ENCODE measurements at places on chromosomes 12 and 14.

DNA sequence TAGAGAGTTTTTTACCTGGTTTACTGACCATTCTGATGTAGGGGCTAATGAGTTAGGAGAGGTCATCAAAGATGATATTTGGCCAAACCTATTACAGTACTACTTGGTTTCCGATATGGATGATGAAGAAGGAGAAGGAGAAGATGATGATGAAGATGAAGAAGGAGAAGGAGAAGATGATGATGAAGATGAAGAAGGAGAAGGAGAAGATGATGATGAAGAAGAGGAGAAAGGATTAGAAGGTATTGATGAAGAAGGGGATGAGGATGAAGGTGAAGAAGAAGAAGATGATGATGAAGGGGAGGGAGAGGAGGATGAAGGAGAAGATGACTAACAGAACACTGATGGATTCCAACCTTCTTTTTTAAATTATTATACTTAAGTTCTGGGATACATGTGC lies 196.6 kb downstream of the TMX1 start:
- no peak for DNase-seq

- DNase-seq, result no peak
Observed at GRCh38 chr14:91219517-91220389, 24.8 kb downstream of the GPR68 start.

DNA sequence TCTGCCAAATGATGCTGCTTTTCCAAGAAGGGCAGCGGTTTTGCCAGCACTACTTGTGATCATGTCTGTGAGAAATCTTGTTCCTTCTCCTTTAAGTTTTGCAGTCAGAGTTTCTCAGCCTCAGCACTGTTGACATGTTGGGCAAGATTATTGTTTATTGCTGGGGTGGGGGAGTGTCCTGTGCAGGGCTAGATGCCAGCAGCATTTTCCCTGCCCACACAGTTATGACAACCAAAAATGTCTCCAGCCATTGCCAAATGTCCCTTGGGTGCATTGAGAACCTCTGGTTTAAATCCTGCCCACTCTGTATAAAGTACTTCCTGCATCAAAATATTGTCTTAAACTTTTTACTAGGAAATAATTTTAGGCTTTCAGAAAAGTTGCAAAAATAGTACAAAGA lies 20.0 kb downstream of the TMEM132C start:
- no peak for DNase-seq

- DNase-seq, result no peak
Observed at GRCh38 chr12:41946106-41946505, 198.6 kb downstream of the GXYLT1 start.

DNA sequence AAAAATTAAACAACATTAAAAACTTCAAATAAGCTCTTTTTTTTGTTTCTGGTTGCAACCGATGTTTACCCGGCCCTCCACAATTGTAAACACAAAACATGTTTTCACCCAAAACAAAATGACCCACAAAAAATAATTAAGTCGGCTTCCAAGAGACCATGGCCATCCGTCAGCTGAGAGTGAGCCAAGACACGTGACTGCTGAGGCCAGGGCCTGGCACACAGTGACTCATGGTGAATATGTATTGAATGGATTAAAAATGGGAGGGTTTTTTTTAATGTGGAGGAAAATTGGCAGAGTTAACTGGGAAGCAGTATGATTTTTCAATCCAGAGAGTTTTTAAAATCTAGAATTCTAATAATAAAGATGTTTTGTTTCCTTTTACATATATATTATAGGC lies 13.8 kb upstream of the CPNE8 start:
- no peak for DNase-seq

DNA sequence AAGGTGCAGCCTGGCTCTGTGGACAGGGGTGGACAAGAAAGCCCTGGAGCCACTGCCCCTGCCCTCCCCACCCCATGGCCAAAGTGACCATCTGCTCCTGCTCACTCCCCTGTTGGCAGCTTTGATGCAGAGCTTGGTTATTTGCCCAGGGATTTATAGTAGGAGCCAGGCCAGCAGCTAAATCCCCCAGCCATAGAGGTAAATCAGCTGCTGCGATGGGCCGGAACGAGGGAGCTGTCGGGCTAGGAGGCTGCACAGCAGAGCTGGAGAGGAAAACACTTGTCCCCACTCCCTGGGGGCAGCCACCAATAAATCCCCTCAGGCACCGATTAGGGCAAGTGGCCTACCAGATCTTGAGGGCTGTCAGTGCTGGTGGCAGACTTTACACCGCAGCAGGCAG lies 26.0 kb downstream of the SMUG1 start:
- DNase-seq, result no peak

DNA sequence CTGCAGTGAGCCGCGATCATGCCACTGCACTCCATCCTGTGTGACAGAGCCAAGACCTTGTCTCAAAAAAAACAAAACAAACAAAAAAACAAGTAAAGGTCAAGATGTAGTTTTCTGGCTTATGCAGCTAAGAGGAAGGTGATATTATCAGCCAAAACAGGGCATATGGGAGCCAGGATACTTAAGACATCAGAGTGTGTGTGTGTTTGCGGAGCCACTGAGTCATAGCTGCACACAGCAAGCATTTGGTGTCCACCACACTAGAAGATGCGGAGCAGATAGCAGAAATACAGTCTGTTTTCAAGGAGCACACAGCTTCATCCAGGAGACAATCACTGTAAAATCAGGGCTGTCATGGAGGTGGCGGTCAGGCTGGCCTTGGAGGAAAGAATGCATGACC lies 72.6 kb upstream of the REP15 start:
- DNase-seq, result no peak

GRCh38 chr12:18837505-18837904 lies 99.6 kb downstream of the CAPZA3 start:
- no peak for DNase-seq

DNA sequence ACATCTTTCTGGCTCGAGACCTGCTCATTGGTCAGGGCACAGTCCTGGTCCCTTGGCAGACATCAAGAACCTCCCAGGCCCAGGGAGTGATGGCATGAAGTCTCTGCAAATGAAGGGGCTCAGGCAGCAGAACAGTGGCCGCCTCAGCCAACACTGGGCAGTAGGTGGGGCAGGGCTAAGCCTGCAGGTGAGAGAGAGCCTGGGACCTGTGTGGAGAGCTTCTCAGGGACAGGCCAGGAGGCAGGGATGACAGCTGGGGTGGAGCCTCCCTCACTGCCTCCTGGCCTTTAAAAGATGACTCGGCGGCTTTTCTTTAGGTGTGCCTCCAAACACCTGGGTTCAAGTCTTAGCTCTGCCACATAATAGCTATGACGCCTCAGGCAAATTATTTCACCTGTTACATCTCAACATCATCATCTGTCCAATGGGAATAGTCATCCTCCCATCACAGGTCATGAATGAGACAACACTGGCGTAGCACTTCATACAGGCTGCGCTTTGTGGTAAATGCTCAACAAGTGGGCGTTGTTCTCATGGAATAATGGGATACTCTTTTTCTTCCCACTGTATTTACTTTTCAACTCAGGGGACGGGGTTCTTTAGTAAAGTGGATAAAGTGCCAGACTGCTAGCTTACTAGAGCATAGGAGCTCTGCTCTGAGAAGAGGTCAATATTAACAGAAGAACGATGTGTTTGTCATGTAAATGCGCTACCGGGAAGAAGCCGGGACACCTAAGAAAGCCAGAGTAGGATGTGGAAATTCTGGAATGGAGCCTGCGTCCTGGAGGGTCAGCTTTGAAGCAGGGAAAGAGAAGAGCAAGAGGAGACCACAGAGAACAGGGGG lies 277.4 kb downstream of the FOXN3 start:
- no peak for DNase-seq

DNA sequence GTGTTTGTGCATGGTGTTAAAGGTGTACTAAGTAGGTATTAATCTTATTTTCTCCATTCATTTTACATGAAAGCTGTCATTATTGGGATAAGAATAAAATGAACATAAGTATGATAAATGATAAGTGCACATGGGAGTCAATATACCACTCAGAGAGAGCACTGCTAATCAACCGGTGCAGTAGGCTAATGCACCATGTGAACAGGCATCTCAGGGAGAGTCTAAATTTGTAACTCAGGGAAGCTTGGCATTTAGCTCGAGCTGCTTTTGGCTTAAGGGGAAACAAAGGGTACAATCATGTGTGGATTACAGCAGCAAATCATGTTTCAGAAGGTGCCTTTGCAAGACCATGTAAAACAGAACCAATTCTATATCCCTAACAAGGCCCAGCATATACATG lies 127.4 kb downstream of the MGST1 start:
- no peak for DNase-seq

DNA sequence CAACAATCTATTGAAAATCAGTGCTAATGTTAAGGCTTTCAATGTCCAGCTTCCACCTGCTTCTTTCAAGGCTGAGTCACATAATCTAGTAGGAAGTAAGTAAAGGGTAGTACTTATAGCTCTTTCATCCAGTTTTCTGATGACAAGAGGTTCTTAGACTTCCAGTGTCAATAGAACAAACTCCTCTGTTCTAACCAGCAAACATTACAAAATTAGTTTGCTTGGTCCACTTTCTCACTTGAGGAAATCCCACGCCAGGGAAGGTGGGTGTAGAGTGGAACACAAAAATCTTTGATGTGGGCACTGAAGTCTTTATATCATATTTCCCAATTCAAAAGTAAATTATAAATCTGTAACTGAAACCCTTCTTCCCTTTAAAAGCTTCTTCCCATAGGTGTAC lies 2.6 kb downstream of the NPC2 start:
- no peak for DNase-seq

DNA sequence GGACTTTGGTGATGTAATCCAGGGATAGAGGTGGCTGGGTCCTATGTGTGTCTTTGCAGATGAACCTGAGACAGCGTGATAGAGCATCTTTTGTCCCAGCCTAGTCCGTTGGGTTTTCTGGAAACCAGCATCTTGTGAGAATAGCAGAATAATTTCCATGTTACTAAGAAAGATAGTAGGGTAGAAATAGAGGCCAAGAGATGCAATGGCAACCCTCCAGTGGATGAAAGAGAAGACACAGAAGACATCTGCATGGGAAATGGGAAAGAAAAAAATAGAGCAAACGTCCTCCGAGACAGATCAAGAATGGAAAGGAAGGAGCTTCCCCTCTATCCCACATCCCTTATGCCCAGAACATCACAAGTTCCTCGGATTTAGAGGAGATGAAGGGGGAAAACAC lies 409.3 kb upstream of the TMEM132C start:
- DNase-seq, result no peak

DNA sequence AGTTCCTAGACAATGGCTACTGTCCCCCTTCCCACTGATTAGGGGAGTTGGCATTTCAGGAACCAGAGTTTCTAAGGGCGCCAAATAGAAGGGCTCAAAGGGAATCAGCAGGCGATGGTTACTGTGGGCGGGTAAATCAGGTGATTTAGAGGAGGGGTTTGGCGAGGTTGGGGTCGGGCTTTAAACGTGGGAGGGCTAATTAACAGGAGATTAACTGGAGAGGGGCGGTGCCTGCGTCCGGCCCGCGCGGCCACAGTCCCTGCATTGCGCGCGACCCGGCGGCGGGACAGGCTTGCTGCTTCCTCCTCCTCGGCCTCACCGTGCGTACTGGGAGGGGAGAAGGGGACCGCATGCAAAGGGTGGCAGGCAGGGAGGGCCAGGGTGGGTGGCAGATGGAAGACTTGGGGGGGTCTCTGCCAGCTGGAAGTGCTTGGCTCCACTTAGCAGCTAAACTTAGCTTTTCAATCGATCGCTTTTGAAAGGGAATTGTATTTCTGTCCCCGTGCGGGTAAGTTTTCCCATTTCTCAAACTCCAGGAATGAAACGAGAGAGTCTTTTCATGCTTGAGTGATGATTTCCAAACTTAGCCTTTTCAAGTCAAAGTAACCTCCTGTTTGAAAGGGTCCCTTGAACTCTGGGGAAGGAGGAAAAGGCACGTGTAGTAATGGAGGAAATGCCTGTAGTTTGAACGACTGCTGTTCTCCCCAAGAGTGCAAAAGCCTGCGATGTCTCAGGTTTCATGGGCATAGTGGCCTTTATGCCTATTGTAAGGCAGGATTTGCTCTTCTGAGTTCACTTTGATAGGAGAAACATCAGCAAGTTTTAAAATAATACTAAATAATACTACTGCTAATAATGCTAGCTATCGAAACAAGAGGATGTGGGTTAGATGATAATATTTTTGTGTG lies at the start of gene MGST1:
MGST1 (plus strand) TSS at position 255 of the 908 bp plus-strand sequence. CDS start 6,608 bp downstream, outside the sequence.
- no peak for DNase-seq

- DNase-seq, result no peak
Observed at GRCh38 chr12:122421187-122421820, 1.2 kb downstream of the CLIP1 start.

- DNase-seq, result no peak
Observed at GRCh38 chr14:103022002-103022684, 35.2 kb downstream of the CDC42BPB start.

- no peak for DNase-seq
Observed at GRCh38 chr14:100015251-100015655, 50.0 kb upstream of the EVL start.

- DNase-seq, result no peak
Observed at GRCh38 chr14:34640826-34641225, 10.9 kb upstream of the SNX6 start.

DNA sequence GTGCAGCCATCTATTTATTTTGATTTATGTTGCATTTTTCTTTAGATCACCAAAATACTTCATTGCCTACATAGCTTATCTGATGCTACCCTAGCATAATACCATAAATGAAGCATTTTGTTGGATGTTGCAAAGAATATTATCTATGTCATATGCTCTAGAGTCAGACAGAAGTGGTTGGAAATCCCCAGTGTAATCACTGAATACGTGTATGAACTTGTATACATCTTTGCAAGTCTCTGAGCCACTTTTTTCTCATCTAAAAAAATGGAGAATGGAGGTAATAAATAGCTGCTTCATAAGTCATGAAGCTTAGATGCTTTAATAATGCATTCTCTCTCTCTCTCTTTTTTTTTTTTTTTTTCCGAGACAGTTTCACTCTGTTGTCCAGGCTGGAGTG lies 18.5 kb downstream of the EVL start:
- no peak for DNase-seq

- no peak for DNase-seq
Observed at GRCh38 chr12:56775638-56776037, 12.5 kb downstream of the HSD17B6 start.

GRCh38 chr14:53126731-53127130 lies 26.4 kb downstream of the DDHD1 start:
- no peak for DNase-seq

- no peak for DNase-seq
Observed at GRCh38 chr12:130494736-130495135, 157.0 kb downstream of the PIWIL1 start.

DNA sequence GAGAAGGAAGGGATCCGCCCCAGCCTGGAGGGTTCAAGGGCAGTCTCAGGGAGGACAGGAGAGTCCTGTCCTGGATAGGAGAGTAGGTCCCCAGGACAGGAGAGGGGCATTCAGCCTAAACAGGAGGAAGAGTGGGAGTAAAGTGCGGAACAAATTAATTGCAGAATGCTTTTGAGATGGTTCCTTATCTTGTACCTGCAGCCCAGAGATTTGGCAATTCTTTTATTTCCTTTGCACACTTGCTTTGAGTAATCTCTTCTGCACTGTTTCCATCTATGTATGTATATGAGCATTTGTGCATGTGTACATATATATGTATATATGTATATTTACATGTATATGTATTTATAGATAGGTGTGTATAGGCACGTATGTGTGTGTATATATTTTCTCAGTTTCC lies 22.7 kb downstream of the PLEK2 start:
- DNase-seq, result no peak

All from activated T-cell treated with anti-CD3 and anti-CD28 coated beads, Interleukin-2, amount 50 U/mL, for 48 hours (primary cell).